ENCODE measurements at places on chromosomes 11 and 22.

- no peak for DNase-seq
Observed at GRCh38 chr22:22867996-22868715, 19.5 kb upstream of the IGLL5 start.

DNA sequence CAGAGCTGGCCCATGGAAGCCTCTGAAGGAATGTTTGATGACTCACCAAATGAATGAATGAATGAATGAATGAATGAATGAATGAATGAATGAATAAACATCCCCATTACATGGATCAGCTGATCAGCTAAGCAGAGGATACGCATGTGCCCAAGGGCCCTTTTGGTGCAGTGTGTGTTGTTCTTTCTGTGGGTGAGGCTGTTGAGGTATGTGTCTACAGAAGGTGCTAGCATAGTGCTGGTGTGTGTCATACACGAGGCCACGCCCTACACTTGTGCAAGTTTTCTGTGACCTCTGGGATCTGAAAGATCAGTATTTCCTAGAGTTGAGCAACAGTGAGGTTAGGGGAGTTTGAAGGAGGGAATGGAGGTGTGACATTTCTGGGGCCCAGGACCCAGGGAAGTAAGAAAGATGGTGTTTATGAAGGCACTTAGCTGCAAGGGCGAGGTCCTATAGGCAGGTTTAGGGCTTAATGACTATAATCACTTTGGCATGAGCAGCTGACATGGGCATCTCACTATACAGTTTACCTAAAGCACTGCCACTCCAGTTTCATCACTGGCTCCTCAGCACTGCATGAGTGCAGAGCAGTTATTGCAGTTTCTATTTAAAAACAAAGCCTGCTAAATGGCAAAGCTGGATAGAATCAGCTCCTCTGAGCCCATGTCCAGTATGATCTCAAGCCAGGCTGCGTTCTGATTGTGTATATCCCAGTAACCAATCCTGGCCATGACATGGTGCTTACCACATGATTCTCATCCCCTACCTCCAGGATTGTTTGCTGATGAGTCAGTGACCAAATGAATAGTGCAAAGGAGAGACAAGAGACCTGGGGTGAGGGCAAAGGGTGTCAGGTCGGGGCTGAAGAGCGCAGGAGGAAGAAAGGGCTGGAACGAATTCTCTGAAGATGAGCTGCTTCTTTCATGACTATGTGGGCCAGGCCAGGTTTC, 36.4 kb upstream of the E2F8 start:
- no peak for DNase-seq

- no peak for DNase-seq
Observed at GRCh38 chr11:13242564-13242963, 35.0 kb upstream of the BMAL1 start.

DNA sequence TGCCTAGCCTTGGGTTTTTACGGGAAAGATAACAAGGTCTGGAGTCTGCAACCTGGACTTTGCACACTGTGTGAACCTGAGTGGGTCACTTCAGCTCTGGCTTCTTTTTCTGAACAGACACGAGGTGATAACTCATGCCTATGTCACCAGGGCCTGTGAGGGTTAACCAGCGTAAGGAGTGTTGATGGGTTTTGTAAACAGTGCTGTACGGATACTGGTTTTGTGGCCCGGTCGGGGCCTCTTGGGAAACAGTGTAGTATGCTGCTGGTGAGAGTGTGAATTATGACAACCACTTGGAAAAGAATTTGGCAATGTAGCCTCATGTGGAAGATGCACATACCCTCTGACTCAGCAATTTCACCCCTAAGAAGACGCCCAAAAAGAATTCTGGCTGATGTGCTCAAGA, 266.8 kb downstream of the MN1 start:
- DNase-seq, result no peak

DNA sequence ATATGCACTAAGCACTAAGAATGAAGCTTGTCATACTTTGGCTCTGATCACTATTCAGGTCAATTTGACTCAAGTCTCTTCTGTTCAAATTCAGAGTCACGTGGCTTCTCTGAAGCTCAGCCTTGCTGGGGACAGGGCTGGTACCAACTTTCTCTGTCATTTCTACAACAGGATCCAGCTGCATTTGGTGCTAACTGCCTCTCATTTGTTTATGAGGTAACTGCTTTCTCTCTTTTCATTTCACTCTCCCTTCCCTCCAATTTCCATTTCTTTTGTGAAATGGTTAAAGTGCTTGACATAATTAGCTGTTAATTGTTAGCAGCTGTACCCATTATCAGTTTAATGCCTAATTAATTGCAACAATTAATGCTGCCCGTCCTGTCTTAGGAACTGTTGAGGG, 259.7 kb upstream of the PLET1 start:
- no peak for DNase-seq

- DNase-seq, result no peak
Observed at GRCh38 chr11:118606844-118607228, 579 bp upstream of the PHLDB1 start.

DNA sequence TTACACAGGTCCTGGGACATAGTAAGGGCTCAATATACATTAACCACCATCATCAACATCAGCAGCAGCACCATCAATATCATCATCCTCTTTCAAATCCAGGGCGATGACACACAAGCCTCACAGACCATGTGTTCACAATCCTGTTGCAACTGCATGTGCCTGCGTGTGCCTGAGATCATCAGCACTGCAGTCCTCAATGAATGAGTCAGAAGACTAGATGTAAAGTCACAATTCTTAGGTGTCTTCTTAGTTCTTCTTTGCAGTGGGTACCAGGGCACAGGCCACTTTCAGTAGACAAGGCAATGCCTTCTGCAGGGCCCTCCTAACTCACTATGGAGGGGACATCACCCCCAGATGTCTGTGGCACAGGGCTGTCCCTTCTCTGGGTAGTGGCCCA, 111.1 kb downstream of the MYO18B start:
- DNase-seq, result no peak

GRCh38 chr11:95095858-95096587, 6.4 kb downstream of the ENDOD1 start:
- no peak for DNase-seq

DNA sequence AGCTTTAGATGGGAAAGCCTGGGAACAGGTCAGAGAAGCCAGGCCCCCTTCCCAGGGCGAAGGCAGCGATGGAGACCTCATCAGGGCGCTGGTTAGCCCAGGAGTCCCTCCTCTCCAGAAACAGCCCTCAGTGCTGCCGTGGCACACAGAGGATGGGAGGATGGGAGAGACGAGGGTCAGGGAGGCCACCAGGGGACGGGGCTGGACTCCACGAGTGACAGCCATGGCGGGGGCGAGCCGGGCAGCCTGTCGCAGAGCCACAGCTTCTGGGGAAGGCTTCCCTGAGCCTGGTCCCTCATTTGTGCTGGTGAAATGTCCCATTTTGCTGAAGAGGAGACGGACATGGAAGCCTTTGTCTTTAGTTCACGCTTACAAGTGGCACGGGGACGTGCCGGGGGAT, 1390.5 kb downstream of the TBC1D22A start:
- DNase-seq, result no peak

- DNase-seq, result no peak
Observed at GRCh38 chr11:85953491-85954143, 98.4 kb downstream of the CCDC83 start.

GRCh38 chr11:109285465-109285864, 136.5 kb upstream of the C11orf87 start:
- DNase-seq, result no peak

- peak; percentile 32 for DNase-seq
Observed at GRCh38 chr22:33166206-33166605, 108.0 kb upstream of the SYN3 start.

DNA sequence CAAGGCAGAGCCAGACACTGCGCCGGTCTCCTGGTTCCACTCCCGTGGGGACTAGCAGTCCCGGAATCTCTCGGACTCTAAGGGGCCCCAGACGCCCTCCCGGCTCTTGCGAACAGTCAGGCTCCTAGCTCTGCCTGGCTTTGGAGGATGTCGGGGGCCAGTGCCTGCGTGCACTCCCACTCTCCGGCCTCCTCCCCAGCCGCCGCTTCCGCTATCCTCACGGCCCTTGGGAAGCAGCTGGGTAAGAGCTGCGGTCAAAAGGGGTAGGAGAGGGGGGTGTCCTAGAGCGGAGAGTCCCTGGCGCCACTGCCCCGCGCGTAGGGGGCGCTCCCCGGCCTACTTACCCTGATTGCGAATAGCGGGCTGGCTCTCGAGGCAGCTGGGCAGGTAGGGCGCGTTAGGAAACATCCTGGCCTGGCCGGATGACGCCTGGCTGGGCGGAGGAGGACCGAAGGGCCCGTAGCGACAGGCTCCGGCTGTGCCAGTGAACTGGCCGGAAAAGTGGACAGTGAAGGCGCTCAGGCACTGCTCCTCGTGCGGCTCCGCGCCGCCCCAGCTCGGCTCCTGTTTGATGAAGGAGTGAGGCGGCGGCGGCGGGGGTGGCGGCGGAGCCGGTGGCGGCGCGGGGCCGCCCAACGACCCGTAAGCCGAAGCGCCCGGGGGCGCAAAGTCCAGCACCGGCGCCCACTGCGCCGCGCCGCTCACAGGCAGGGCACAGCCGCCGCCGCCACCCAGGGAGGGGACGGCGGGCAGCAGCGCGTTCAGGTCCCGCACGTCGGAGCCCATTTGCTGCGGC, 785 bp downstream of the WT1 start:
- no peak for DNase-seq

DNA sequence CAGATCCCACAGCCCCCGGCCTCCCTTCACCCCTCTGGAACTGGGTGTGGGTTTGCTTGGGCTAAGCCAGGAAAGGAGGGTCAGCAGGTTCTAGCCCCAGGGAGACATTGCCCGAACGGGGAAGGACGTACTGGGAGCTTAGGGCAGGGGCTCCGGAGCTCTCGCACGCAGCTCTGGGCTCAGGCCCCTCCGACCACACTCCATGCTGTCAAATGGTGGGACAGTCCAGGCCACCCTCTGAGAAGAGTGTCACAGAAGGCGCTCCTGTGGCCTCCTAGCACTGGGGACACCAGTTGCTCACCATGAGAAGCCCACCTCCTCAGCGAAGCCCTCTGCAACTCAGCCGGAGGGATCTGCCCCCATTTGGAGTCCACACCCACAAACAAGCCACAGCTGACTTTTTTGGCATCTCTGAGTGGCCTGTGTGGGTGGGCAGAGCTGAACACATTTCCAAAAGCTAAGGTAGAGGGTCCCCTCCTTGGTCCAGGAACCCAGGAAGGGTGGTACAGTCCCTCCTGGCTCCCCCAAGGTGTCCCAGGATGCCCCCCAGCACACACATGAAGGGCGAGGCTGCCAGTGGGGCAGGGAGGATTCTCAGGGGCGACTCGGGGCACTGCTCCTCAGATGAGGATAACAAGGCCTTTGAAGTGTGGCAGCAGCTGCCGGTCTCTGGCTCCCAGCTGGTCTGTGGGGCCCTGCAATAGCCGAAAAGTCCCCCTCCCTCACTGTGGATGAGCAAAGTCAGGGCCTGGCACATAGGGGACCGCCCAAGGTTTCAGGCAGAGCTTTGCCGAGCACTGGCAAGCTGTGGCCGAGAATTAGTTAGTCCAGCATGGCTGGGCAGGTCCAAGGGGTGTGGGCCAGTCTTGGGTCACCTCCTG, 13.0 kb upstream of the TEF start:
- DNase-seq, result no peak

GRCh38 chr11:8167796-8168195, 1.0 kb downstream of the RIC3 start:
- DNase-seq, result no peak

GRCh38 chr22:24159650-24160049, 21.6 kb upstream of the SUSD2 start:
- no peak for DNase-seq

DNA sequence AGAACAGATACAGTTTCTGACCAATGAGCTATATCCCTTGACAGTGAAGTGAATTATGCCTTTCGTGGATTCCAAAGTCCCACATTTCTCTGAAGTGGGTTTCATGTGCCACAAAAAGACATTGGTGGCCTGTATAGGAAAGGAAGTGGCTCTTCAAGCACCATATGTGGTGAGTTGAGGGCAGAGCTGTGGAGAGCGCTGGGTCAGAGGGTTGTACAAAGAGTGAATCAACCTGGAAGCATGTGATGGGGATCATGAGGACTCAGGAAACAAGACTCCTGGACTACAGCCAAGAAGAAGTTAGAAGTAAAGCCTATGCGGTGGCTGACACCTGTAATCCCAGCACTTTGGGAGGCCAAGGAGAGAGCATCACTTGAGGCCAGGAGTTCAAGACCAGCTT, 579 bp upstream of the SLC5A4 start:
- DNase-seq, result no peak

- no peak for DNase-seq
Observed at GRCh38 chr11:62604460-62605120, 2.9 kb upstream of the MTA2 start.

- DNase-seq, result no peak
Observed at GRCh38 chr22:48425091-48425506, 1402.6 kb downstream of the BRD1 start.

DNA sequence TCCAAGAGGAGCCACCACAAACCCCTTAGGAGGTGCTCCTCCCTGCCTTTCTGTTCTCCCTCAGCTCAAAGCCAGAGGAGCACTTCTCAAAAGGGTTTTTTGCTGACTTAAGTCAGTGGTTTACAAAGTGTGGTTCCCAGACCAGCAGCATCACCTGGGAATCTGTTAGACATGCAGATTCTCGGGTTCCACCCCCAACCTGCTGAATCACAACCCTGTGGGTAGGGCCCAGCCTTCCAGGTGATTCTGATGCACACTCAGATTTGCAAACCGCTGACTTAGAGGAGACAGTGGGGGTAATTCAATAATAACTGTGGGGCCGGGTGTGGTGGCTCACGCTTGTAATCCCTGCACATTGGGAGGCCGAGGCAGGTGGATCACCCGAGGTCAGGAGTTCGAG, 22.8 kb downstream of the CREB3L1 start:
- no peak for DNase-seq
